Right cardiac atrium (tissue), 5 donors: ENCODE measurements at places on chromosomes 2 and 18. TPM values are rescaled to one million over a fixed set of nuclear protein-coding genes. Genes with fewer than 3 reads are reported as not detected.

- DNase-seq, result no peak
Observed at GRCh38 chr2:100624536-100624935, 61.7 kb downstream of the PDCL3 start.

- DNase-seq, result no peak
Observed at GRCh38 chr2:128354726-128355470, 36.2 kb upstream of the HS6ST1 start.

DNA sequence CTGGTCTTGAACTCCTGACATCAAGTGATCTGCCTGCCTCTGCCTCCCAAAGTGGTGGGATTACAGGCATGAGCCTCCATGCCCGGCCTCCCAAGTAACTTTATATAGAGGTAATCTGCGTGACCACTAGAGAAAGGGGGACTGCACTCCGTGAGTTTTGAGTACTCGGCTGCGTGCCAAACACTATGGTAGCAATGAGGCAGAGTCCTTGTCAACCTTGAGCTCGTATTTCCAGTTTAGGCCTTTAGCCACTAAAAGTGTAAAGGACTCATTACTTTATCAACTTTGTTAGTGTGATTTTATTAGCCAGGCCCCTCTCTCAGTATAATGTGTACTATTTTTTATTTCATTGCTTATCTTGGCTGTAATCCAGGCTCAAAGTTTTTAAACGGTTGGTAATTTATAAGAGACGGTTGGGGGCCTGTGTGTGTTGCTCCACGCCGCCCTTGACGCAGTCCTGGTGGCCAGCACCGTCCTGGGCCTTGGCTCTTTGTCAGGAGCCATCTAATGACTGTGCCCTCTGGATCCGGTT lies 56.2 kb downstream of the ZCCHC2 start:
- DNase-seq, result no peak

DNA sequence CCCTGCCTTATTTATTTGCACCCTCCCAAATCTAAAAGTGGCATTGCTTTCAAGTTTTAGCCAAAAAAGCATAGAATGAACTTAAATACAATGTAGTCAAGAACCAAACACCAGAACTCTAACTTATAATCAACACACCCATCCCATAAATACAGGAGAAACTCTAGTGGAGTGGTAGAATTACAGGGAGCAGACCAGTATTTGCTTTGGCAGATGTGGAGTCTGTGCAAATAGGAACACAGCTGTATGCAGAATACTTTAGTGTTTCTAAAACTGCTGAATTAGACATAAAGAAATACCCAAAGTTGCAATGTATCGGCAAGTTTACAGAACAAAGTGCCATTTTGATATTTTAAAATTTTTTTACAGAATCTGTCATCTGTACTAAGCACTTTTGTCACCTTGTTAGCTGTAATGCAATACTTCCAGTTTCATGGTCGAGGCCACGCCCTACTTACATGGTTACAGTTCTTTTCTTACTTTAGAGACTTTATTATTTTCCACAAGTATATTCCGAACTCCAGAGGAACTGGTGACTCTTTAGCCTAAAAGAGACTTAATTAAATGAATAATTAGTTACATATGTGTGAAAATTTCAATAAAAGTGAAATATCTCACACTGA lies 23.7 kb upstream of the COL5A2 start:
- no peak for DNase-seq

DNA sequence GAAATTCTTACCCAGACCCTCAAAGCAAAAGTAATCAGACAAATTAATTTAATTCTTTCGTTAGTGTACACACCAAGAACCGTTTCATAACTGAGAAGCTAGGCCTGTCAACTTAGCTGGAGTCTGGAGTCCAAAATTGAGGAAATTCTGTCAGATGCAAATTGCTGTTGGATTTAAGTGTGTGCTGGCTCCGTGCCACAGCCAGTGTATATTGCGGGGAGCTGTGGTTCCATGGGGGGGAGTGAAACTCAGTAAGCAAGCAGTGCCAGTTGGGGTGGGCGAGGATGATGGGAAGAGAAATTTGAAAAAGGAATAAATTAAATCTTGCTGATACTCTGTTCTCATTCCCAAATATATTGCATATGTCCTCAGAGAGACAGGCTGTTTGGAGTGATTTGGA lies 4.0 kb downstream of the ARPC2 start:
- DNase-seq, result no peak

GRCh38 chr18:63843008-63843407 lies 44.5 kb upstream of the SERPINB2 start:
- DNase-seq, result no peak

- no peak for DNase-seq
Observed at GRCh38 chr2:168727904-168728470, 74.5 kb upstream of the NOSTRIN start.

- DNase-seq, result no peak
Observed at GRCh38 chr2:88560619-88561307, 66.5 kb downstream of the EIF2AK3 start.

DNA sequence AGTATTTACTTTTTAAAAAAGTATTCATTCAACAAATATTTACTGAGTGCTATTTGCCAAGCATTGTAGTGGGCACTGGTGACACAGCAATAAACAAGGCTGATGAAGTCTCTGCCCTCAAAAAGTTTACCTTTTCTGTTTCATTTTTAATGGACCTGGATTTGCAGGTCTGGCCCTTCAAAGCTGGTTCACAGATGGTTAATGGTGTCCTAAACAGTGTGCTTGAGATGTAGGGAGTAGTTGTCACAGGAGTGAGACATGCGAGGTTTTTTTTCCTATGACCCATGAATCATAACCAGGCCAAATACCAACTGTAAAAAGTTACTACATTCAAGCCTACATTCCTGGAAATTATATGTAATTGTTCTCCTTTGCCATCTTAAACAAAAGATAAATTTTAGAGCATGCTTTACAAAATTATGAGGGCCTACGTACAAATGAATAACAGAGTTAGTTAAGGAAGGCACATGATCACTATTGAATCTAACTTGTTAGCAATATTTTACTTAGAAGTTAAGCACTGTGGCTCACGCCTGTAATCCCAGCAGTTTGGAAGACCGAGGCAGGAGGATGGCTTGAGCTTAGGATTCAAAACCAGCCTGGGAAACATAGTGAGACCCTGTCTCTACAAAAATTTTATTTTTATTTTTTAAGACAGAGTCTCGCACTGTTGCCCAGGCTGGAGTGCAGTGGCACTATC lies 223.9 kb downstream of the MBD5 start:
- DNase-seq, result no peak

DNA sequence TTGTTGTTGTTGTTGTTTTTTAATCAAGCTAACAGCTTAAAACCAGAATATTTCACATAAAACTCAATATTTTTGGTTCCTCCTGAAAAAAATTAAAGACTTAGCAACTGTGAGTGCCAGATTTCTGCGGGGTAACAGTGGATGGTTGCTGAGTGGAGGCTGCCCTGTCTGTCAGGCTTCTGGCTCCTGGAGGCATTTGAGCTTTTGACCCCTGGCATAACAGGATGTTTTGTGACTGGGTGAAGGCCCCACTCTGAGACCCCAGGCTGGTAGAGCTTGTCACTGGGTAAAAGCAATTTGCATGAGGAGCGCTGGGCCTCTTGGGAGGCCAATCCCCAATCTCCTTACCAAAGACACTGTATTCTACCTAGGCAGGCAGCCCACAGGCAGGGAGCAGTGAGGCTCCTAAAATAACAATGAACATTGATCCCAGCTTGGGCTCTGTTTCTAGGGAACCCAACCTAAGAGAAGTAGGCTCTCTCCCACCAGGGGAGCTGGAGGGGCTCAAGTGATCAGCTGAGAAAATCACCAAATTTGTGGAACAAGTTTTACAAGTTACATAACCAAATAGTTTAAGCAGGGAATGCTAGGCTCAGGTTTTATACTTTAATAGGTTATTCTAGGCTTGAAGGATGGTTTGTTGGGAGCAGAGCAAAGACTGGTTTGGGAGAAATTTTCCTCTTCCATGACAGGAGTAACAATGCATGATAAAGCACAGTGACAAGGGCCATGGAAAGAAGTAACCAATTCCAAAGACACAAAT lies 5.9 kb upstream of the SPRED2 start:
- DNase-seq, result no peak

DNA sequence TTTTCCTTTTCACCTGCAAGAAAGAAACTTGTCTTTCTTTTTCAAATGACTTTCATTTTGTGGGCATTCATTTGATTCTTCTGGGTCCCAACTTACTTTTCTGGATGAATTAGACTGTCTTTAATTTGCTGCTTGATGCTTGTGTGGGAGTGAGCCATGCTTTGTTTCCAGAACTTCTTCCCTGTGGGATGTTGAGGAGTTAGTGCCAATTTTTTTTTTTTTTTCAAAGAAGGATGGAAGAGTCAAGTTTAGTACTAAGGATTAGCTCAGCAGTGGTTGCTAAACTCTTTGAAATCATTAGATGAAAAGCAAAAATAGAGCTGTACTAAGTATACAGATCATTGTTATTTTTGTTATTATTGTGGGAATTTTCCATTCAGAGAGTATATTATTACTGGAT lies 17.2 kb upstream of the KCTD1 start:
- DNase-seq, result no peak

- peak; percentile 99 for DNase-seq
Observed at GRCh38 chr18:31942999-31943877, at the start of gene TRAPPC8. TRAPPC8 (minus strand) TSS chr18:31943128; CDS start chr18:31942764, 364 bp downstream.

- DNase-seq, result no peak
Observed at GRCh38 chr2:11551569-11552259, 17.9 kb downstream of the GREB1 start.

- DNase-seq, result no peak
Observed at GRCh38 chr2:195995499-195995898, 73.1 kb downstream of the DNAH7 start.

GRCh38 chr2:18557121-18557520 lies 3.3 kb downstream of the RDH14 start:
- no peak for DNase-seq

- DNase-seq, result no peak
Observed at GRCh38 chr2:204251998-204252376, 293.3 kb upstream of the PARD3B start.

DNA sequence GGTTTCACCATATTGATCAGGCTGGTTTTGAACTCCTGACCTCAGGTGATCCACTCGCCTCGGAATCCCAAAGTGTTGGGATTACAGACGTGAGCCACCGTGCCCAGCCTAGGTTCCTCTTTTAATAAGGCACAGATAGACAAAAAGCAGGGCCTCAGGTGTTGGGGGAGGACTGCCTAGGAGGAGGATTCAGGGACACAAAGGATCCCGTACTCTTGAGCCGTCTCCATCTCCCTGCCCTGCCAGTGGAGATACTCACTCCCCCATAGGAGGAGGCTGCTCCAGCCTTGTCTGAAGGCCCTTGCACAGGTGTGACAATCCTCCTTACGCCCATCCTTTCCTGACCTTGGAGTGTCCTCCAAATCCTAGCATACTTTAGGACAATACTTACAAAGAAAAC lies 32.0 kb upstream of the TFCP2L1 start:
- no peak for DNase-seq

- no peak for DNase-seq
Observed at GRCh38 chr2:122704109-122704563, 948.7 kb downstream of the TSN start.

DNA sequence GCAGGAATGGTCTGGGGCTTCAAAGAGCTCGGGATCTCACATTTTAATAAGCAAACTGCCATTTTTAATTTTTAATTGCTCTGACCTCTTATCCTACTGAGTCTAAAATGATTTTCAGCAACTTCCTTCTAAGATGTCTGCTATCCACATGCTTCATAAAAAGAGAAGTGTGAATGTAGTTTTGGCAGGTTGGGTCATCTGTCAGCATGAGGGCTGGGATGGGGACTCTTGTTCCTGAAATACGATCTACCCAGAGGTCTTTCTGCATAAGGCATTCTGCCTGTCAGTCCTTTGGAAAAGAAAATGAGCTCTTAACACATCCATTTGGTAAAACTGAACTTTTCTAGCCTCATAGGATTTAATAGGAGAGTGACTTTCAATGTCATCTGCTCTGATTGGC lies 252.8 kb upstream of the APCDD1 start:
- no peak for DNase-seq

DNA sequence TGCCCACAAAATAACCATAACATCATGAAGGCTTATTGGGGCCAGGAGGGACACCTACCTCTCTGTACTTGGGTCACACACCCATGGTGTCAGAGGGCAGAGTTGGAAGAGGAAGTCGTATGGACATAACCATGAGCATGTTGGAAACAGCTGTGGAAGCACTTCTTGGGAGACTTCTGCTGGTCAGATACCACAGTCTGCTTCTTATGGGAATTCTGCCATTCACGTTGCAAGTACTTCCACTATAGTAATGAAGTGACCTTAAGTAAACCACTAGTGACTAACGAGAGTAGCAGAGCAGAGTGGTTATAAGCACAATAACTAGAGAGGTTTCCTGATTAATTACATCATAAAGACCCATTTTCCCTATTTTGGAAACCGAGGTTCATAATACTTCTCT lies 61.1 kb upstream of the TFPI start:
- no peak for DNase-seq

DNA sequence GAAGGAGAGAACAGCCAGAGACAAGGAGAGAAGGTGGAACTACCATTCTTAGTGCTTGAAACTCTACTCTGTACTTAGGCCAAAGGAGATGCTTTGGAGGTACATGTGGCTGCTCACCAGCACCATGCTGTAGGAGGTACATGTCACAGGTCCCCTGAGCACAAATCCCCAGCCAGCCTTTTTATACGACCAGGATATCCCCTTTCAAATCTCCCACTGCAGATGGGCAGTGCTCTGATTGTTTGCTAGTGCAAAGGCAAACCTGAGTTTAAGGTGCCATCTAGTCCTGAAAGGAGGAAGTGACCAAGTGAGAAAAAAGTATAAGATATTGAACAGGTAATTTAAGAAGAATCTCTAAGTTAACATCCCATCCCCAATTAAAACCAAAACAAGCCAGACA lies 17.1 kb upstream of the TTC21B start:
- no peak for DNase-seq

The IL36B gene
- not detected for total RNA-seq

The HSBP1L1 gene
- total RNA-seq, result 14.6 TPM

The COMMD1 gene
- total RNA-seq, result 56.8 TPM

The PRKAG3 gene
- total RNA-seq, result not detected

The TFPI gene
- 62.7 TPM for total RNA-seq

The CD8B2 gene
- not detected for total RNA-seq

The GAREM2 gene
- total RNA-seq, result 4.3 TPM
